AG20443 (cell line): ENCODE measurements at places on chromosomes 6 and 20.
A peak's percentile ranks its signal among the peaks of the same experiment; 100 is the strongest.

- DNase-seq = peak; percentile 50
These were observed 10.2 kb downstream of the FOXC1 start for GRCh38 chr6:1619673-1620503.

DNA sequence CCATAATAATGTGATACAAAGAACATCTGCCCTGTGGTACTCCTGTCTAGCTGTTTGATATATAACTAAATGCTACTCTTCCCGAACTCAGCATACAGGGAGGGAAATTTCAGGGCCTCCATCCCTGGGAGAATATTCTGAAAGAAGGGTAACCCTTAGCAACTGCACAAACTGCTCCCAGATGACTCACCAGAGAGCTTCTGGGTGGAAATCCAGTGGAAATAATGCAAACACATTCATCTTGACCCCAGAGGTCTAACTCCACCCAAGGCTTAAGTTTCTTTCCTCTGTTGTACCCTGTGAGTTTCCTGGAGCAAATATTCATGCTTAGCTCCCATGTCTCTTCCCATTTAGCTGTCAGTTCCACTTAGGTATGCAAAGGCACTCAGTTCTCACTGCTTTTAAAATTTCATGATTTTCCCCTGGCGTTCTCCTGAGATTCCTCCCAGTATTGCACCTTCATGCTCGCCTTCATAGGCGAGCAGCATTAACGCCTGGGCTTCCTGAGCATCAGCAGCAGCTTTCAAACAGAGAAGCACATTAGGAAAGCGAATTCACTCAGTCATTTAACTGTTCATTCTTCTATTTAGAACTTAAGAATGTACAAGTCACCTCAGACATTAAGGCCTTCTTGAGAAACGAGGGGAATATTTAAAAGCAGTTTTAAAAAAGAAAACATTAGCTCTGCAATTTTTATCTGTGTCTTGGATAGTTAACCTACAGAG lies 43.8 kb upstream of the LAMA4 start:
- DNase-seq = peak; percentile 81

GRCh38 chr20:46774236-46774635 lies 64.8 kb downstream of the SLC2A10 start:
- no peak for DNase-seq

- DNase-seq = no peak
These were observed 193.3 kb upstream of the HTR1E start for GRCh38 chr6:86744048-86744447.

DNA sequence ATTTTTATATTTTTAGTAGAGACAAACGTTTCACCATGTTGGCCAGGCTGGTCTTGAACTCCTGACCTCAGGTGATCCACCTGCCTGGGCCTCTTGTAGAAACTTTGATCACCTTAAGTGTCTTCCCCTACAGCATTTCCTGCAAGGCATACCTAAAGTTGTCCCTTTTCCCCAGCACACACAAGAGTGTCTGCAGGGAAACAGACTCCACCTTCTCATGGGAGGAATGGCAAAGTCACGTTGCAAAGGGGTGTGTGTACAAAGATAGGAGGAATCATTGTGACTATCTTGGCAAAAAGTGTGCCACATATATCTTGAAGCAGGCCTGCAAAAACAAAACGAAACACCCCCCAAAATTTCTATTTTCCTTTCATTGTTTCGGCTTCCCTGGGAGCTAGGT lies 160.8 kb upstream of the RNF24 start:
- DNase-seq = no peak

GRCh38 chr6:7107578-7108195 lies at the start of gene RREB1:
TSS of gene RREB1 (plus strand) at chr6:7107961. CDS start at chr6:7181912, 73,951 bp downstream.
- peak; percentile 81 for DNase-seq
